ENCODE measurements at places on chromosomes 1 and 21. TPM values are rescaled to one million over a fixed set of nuclear protein-coding genes. Genes with fewer than 3 reads are reported as not detected.
A peak's percentile ranks its signal among the peaks of the same experiment; 100 is the strongest.

- H3K4me1 ChIP-seq, result peaks cover 4% of the 10 kb centered on the region
- H3K4me3 ChIP-seq, result no peak overlapping the region
- peak overlapping the region; percentile 33 for H3K27ac ChIP-seq
- no peaks in the 10 kb centered on the region for H3K27me3 ChIP-seq
Measured at GRCh38 chr1:219798283-219799030, 129.9 kb downstream of the SLC30A10 start.

GRCh38 chr1:29399465-29399864 lies 163.1 kb downstream of the PTPRU start:
- H3K36me3 ChIP-seq, result no peaks in the 10 kb centered on the region
- no peak for DNase-seq
- H3K27ac ChIP-seq, result no peak overlapping the region
- H3K4me3 ChIP-seq, result no peak overlapping the region
- H3K4me1 ChIP-seq, result peaks cover 5% of the 10 kb centered on the region

DNA sequence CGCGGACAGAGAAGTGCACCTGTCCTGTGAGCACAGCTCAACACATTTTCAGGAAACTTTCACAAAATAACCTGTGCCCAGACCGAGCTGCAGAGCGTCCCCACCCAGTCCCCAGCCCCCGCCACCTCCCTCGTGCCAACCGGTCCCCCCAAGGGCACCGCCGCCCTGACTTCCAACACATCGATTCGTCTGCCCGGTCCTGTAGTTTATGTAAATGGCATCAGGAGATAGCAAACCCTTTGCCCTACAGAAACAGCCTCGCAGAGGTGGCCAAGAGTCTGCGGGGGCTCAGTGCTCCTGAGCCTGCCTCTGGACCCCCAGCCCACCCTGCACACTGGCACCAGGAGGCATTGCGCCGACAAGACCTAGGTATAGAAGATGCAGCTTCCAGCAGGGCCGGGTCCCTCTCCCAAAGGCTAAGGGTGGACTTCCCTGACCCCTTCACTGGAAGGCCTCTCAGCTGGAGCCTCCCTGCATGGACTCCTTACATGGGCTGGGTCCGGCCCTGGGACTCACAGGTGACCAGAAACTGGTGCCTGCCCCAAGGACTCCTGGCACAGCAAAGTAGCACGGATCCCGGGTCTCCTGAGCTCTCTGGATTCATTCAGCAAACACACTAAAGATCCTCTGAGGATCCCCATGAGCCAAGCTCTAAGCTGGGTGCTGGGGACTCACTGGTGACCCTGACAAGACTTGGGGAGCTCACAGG lies 6.6 kb upstream of the PLEKHG5 start:
- DNase-seq, result peak; percentile 84
- no peaks in the 10 kb centered on the region for H3K36me3 ChIP-seq
- H3K27me3 ChIP-seq, result no peaks in the 10 kb centered on the region
- no peak overlapping the region for H3K27ac ChIP-seq
- peak overlapping the region; percentile 79 for H3K4me3 ChIP-seq
- H3K4me1 ChIP-seq, result peaks cover 35% of the 10 kb centered on the region

OLFML3 gene
- total RNA-seq, result 418 TPM

ESRRG gene
- not detected for total RNA-seq

All from osteoblast (primary cell).